Retinal pigment epithelial cell (primary cell): ENCODE measurements at places on chromosomes 13 and 19.

DNA sequence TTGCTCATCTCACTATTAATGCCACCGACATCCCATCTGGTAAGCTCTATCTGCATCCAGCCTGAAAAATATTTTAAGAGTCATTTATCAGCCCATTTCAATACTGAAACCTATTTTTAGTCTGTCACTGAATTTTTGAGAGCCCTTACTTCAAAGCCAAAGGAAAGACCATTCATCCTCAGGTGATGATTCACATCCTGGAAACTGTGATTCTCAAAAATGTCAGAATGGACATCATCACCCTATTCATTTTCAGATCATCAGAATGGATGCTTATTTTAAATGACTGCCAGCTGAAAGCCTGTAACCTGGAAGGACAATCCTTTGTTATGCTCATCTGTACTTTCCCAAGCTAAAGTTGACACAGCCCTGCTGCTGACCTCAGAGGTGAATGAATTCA, 27.0 kb downstream of the TNFSF11 start:
- no peak for DNase-seq

DNA sequence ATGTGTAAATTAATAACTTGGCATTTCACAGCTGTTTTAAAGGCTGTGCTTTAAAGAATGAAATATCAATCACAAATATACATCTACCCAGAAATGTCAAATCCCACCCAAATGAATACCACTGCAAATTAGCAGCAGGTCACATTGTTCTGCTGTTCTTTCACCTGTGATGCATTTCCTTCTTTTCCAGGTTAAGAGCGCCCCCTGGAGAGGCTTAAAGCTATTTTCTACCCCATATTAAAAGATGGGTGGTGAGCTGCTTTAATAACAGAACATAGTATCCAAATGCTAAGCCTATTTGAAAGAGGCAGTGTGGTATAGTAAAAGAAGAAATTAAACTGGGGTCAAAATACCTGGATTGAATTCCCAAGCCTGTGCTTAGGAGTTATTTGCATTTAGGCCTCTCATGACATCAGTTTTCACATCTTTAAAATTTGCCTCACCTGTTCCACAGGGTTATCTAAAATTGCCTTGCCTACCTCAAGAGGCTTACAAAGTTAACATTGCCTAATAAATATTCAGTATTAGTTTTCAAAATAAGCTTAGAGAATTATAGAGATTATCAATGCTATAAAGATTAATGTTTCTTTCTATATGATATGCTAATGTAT, 396.9 kb upstream of the SLITRK5 start:
- DNase-seq: peak; percentile 10

GRCh38 chr13:21069561-21070004, 8.2 kb upstream of the LATS2 start:
- no peak for DNase-seq

GRCh38 chr19:17575871-17576757, 20.7 kb downstream of the COLGALT1 start:
- DNase-seq: no peak

GRCh38 chr19:21423057-21424041, 26.4 kb downstream of the ZNF493 start:
- DNase-seq: no peak

- DNase-seq: no peak
Measured at GRCh38 chr19:57757941-57758340, 11.3 kb downstream of the ZNF776 start.

DNA sequence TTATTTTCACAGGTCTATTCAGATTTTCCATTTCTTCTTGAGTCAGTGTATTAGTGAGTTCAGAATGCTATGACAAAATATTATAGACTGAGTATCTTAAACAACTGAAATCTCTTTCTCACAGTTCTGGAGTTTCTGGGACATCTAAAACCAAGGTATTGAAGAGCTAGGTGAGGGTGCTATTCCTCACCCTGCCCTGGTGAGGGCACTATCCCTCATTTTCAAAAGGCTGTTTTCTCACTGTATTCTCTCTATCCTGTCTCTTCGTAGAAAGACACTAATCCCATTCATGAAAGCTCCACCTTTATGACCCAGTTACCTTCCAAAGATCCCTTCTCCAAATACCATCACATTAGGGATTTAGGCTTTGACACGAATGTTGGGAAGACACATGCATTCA, 1617.1 kb downstream of the PCDH9 start:
- DNase-seq: no peak

GRCh38 chr19:17418710-17419109, 1.1 kb upstream of the MVB12A start:
- no peak for DNase-seq

GRCh38 chr19:10112037-10112761, 706 bp downstream of the P2RY11 start:
- DNase-seq: no peak

GRCh38 chr13:27083183-27083582, 88.4 kb downstream of the USP12 start:
- no peak for DNase-seq

- no peak for DNase-seq
Measured at GRCh38 chr19:51460164-51460992, 2.1 kb upstream of the SIGLEC8 start.

DNA sequence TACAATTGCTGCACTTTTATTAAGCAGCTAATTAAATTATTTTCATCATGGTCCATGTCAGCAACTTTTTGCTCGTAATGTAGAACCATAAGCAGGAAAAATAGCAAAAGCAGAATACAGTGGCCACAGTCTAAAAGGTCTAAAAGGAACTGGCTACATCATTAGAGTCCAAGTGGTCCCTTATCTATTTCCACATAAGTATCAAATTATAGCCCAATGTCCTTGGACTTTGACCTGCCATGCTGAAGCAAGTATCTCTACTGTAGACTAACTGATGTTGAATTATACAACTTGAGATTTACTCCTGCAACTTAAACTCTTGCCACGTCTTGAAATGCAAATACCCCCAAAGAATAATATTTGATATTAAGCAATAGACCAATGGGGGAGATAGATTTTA, 68.8 kb downstream of the OXGR1 start:
- no peak for DNase-seq

GRCh38 chr19:1181606-1182005, 7.5 kb upstream of the SBNO2 start:
- no peak for DNase-seq

- DNase-seq: no peak
Measured at GRCh38 chr19:16615808-16616207, 12.2 kb downstream of the MED26 start.

- no peak for DNase-seq
Measured at GRCh38 chr13:73981595-73981994, 152.6 kb downstream of the KLF12 start.

- DNase-seq: no peak
Measured at GRCh38 chr19:38350883-38351282, 15.3 kb downstream of the CATSPERG start.
